ENCODE measurements at places on chromosomes 4 and X.

DNA sequence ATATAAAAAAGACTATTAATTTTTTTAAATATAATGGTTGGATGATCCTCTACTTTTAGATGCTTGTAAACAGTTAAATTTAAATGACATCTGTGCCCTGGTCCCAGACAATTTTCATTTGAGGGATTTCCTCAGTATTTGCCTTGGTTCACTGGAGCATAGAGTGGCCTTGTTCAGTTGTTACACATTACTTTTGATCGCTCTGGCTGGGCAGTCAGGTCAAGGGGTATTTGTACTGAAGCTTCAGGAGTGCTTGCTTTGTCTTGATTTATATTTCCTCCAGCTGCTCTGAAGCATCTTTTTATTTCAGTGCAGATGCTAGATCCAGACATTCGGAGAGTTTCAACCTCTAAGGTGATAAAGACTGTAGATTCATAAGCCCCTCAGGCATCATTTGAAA is 50.0 kb downstream of the COMMD8 start:
- DNase-seq = no peak

- DNase-seq = peak; percentile 50
Observed at GRCh38 chrX:17737986-17738713, 857 bp downstream of the SCML1 start.

- DNase-seq = peak; percentile 43
Observed at GRCh38 chr4:84878546-84878945, 87.9 kb downstream of the WDFY3 start.

- DNase-seq = no peak
Observed at GRCh38 chrX:109624641-109625616, at the start of gene KCNE5. KCNE5 (minus strand) TSS chrX:109625172; CDS start chrX:109625020, 152 bp downstream.

Measured in foreskin fibroblast (primary cell).